ENCODE measurements at places on chromosomes 3 and 15. TPM values are rescaled to one million over a fixed set of nuclear protein-coding genes. Genes with fewer than 3 reads are reported as not detected.

The FAM227B gene
- 3.1 TPM for total RNA-seq

The C3orf80 gene
- total RNA-seq: 5.6 TPM

The MYH15 gene
- total RNA-seq: 0.63 TPM

The DGKG gene
- 10.6 TPM for total RNA-seq

The FILIP1L gene
- 1.3 TPM for total RNA-seq

The BSN gene
- total RNA-seq: 23.5 TPM

The SAMD7 gene
- total RNA-seq: not detected

The GOLGA8R gene
- 1.6 TPM for total RNA-seq

The TFRC gene
- 144 TPM for total RNA-seq

The DUOXA1 gene
- not detected for total RNA-seq

The MRPL46 gene
- total RNA-seq: 21.3 TPM

The CYP19A1 gene
- not detected for total RNA-seq

The GMPPB gene
- 11.3 TPM for total RNA-seq

The CDC25A gene
- total RNA-seq: 6.9 TPM

The MITF gene
- 2.5 TPM for total RNA-seq

The C2CD4A gene
- not detected for total RNA-seq

The SHF gene
- total RNA-seq: 72.0 TPM

The GOLGA6B gene
- total RNA-seq: not detected

The SYNPR gene
- 45.7 TPM for total RNA-seq

The CSNK1G1 gene
- 90.1 TPM for total RNA-seq

The TM4SF18 gene
- 3.8 TPM for total RNA-seq

The TM4SF1 gene
- 8.1 TPM for total RNA-seq

The ARL6IP5 gene
- 51.0 TPM for total RNA-seq

The CCDC54 gene
- total RNA-seq: 1.6 TPM

The GALNT15 gene
- 5.0 TPM for total RNA-seq

The WDR93 gene
- total RNA-seq: 0.63 TPM

The ACOX2 gene
- 3.4 TPM for total RNA-seq

The FANCD2 gene
- 7.8 TPM for total RNA-seq

The C3orf85 gene
- total RNA-seq: not detected

The NOX5 gene
- 0.63 TPM for total RNA-seq

The GJD2 gene
- total RNA-seq: 0.94 TPM

The ACTC1 gene
- total RNA-seq: under 0.01 TPM

The LRRIQ4 gene
- 0.63 TPM for total RNA-seq

The PROK2 gene
- total RNA-seq: 1.9 TPM

The FYTTD1 gene
- total RNA-seq: 60.7 TPM
